BJ (cell line): ENCODE measurements at places on chromosomes 6 and 20.

DNA sequence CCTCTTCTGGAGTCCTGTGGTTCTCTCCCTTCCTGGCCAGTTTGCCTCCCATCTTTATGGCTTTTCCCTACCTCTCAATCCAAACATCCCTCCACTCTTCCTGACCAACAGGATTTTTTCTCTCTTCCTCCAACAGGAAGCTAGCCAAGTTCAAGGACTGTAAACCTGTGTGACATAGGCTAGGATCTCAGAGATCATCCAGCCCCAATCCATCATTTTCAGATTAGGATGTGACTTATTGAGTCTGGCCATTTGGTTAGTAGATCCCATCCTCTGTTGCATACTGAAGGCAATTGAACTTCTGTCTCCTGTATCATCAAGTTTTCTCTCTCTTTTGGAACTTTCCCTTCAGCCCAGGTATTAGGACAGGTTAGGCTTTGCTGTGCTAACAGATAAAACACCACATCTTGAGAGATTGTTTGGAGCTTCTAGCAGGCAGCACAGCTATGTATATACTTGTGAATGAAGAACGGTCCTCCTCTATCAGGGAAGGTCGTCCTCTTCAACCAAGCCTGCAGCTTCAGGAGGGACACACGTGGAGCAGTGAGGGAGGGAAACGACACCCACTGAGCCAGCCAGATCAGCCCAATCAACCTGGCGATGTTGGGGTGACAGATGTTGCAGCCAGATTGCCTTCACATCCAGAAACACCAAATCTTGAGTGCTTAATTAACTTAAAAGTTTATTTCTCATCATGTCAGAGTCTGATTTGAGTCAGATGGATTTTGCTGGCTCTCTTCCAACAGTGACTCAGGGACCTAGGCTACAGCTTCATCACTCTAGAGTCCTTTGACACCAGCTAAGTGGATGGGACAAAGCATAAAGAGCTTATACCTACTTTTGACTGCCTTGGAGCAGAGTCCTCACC is 106.8 kb downstream of the GJA10 start:
- no peak for DNase-seq

DNA sequence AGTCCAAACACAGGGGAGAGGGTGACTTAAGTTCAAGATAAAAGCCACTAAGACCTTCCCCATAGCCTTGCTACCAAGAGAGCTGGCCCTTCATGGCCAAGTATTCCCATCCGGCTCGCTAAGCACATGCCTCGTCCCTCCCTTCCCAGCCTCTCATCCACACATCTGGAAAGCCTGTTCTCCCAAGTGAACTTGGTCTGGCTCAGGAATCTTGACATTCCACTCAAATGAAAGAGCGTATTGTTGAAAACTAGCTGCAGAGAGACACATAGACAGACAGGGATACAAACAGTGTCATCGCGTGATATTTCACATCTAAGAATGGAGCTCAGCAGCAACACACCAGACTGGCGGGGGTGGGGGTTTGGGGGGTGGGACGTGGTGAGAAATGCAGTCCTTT is 182.8 kb upstream of the FOXQ1 start:
- peak; percentile 36 for DNase-seq

DNA sequence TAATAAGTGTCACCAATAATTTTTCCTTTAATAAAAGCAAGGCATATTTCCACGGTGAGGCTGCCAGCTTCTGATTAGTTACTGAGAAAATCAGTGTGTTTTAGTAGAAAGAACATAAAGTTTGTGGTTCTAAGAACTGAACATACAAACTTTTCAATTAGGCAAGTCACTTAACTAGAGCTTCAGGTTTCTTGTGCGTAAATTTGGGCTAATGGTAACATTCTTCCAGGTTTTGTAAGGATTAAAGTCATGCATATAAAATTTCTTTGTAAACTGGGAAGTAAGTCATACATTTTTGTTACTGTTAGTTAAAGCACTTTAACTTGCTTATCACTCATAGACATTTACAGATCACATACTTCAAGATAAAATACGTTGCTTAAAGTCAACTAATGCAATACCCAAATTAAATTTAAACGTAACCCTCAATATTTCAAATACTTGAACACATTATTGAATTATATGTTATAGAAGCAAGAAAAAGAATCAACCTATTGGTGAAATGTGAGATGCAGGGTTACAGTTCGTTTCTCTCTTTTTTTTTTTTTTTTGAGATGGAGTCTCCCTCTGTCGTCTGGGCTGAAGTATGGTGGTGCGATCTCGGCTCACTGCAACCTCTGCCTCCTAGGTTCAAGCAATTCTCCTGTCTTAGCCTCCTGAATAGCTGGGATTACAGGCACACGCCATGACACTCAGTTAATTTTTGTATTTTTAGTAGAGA is 327.3 kb upstream of the NOX3 start:
- DNase-seq: peak; percentile 86

GRCh38 chr20:5703681-5704101 is 46.5 kb upstream of the SHLD1 start:
- no peak for DNase-seq

DNA sequence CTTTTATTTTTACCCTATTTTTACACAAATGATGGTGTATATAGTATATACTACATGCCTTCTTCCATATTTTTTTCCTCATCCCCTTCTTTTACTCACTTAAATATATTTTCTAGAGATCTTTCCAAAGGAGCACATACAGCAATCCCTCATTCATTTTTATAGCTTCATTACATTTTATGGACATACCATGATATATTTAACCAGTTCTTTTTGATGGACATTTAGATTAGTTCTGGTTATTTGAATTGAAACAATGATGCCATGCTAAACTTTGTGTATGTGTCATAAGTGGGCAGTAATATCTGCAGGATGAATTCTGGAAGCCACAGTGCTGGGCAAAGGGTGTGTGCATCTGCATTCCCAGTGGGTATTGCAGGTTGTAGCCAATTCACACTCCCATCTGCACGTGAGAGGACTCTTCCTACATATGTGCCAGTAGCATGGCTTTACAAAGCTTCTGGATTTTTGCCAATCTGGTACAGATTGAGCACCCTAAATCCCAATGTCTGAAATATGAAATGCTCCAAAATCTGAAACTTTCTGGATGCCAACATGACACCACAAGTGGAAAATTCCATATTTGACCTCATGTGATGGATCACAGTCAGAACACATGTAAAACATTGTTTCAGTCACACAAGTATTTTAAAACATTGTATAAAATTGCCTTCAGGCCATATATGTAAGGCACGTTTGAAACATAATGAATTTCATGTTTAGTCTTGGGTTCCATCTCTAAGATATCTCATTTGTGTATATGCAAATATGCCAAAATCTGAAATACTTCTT is 127.2 kb downstream of the ARID1B start:
- DNase-seq: no peak

DNA sequence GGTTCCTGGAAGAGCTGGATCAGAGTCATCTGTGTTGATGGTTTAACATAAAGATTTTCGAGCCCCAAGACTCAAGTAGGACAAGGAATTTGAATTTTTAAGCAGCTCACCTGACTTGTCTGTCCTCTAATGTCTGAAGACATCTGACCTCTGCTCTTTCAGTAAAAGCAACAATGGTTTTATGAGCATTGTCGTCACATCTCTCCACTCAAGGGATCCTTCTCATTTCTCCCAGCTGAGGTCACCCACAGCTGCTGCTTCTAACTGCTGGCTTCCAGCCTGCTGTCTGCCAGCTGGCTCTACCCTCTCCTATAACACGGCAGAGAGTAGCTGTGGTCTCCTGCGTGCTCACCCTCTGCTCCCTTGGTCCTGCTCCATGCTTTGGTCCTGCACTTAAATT is 24.7 kb upstream of the HDAC2 start:
- peak; percentile 92 for DNase-seq

DNA sequence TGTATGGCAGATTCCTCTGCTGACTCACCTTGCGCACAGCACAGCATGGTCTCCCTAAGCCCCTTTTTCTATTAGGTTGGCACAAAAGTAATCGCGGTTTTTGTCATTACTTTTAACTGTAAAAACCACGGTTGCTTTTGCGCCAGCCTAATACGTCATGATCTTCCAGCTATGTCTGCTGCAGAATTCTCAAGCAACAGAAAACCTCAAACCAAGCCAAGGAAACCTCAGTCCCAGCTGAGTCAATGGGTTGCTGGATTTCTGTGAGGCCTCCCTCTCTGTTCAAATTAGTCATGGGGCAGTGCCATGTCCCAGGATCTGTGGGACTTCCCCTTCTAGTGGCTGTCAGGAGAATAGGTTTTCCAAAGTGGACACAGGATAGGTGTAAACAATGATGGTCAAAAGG is 15.7 kb upstream of the ENPP1 start:
- DNase-seq: no peak

- no peak for DNase-seq
These were observed 8.1 kb downstream of the PTPRK start for GRCh38 chr6:128512296-128512695.

- DNase-seq: no peak
These were observed 152.0 kb downstream of the ANKRD60 start for GRCh38 chr20:58076405-58076804.

- no peak for DNase-seq
These were observed 55.2 kb downstream of the KCNQ2 start for GRCh38 chr20:63417097-63417737.

GRCh38 chr20:17843246-17844132 is 125.1 kb downstream of the SNX5 start:
- DNase-seq: peak; percentile 87

DNA sequence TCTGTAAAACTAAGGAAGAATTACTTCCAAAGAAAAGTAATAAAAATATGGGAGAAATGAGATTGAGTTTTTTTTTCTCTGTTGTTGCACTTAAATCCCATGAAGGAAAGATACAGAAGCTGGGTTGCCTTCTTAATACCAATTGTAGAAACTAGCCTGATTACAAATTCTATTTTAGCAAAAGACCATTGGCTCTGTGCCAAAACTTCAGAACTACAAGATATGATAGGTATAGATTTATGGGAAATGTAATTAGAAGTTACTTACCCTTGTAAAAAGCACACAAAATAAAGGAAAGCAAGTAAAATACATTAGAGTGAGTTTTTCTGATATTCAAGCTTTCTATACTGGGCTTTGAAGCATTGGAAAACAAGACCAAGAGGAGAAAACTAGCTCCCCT is 73.5 kb upstream of the SCGN start:
- DNase-seq: no peak

- DNase-seq: no peak
These were observed 1.0 kb upstream of the E2F3 start for GRCh38 chr6:20400456-20401204.

DNA sequence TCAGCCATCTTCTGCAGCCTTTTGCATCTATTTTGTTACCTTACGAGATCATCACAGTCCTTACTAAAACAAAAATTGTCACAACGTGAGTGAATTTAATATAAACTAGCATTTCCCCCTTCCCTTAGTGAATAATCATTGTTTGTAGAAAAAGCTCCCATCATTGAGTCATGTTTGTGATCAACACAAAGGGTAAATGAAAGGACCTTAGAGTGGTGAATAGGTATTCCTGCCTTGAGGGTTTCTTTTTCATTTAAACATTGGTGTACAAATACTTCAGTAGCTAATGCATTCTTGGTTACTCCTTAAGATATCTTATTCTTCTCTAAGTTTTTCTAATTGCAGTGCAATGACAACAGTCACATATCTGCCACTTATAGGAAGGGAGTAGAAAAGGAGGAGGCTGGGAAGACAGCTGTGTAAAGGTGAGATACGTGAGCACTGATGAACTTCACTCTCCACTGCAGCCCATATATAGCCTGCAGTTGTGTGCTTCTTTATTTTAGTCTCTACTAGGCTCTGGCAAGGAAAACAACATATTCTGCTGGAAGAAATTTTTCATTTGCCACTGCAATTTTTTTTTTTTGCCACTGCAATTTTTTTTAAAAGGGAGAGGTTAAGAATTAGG is 27.8 kb downstream of the ADGRG6 start:
- DNase-seq: no peak

DNA sequence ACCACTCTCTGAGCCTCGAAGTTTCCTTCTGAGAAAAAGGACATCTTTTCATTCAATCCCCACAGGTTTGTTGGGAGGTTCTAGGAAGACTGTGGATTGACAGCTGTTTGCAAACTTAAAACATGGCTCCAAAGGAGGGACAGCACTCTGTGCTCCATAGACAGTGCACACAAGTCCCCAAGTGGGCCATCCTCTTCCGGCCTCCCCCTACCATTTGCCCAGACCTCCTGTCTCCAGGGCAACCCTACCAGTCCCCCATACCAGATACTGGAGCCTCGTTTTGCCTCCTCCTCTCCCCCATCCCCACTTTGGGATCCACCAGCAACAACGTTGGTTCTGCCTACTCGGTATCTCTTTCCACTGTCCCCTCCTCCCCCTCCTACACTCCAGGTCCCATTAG is 8.5 kb upstream of the DLGAP4 start:
- no peak for DNase-seq

DNA sequence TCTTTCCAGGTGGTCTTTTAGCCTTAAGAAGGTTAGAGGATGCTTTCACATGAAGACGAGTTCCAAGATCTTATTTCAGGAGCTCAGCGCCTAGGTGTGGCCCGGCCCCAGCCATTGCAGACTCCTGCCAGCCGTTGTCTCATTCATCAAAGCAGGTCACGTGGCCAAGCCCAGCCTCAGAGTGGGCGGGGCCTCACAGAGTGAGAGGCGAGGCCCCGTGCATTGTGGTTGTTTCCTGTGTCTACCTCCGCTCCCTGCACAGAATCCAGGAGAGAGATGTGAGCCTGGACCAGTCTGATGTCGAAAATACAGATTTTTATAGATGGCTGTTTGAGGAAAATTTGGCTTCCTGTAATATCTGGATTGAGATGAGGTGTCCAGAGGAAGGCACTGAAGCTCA is 49.2 kb upstream of the CST5 start:
- no peak for DNase-seq

DNA sequence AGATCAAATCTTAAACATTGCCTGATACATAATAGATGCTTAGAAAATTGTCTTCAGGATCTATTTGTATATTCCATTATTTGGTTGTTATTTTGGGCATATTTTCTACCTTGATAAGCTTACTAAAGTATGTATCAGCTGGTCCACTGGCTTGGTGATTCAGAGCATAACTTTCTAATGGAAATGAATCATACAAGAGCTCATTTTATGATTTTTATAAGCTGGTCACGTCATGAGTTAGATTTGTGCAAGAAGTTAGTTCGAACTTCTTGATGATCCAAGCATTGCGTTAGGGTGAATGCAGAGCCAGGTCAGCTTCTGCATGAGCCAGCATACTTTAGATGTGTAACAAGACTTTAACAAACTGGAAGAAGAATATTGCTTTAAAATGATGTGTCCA is 144.5 kb upstream of the FLRT3 start:
- peak; percentile 53 for DNase-seq

DNA sequence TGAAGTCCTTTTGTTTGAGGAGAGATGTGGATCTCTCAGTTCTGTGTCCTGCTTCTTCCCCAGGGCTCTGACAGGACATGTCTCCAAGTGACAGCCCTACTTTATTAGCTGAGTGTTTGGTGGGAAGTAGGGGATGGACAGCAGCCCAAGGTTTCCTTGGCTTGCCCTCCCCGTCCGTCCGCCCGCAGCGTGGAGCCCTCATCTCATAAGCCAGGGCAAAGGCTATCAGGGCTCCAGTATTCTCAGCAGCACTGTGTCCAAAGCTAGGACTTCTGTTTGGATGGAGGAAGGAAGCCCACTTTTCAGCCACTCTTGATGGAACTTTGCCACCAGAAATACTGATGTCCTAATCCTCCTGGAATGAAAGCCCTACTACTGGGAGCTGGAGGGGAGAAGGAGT is 13.6 kb downstream of the CDC5L start:
- DNase-seq: no peak

- no peak for DNase-seq
These were observed at the start of gene TAAR1 for GRCh38 chr6:132659082-132659481. TAAR1 (minus strand) TSS chr6:132659182; CDS start chr6:132646003, 13,179 bp downstream.
